ENCODE measurements at places on chromosomes 11 and 22. TPM values are rescaled to one million over a fixed set of nuclear protein-coding genes. Genes with fewer than 3 reads are reported as not detected.
A peak's percentile ranks its signal among the peaks of the same experiment; 100 is the strongest.

GRCh38 chr11:106585061-106585460, 433.2 kb downstream of the GUCY1A2 start:
- DNase-seq = no peak

- no peak for DNase-seq
Measured at GRCh38 chr11:6666302-6667183, 10.9 kb upstream of the DCHS1 start.

DNA sequence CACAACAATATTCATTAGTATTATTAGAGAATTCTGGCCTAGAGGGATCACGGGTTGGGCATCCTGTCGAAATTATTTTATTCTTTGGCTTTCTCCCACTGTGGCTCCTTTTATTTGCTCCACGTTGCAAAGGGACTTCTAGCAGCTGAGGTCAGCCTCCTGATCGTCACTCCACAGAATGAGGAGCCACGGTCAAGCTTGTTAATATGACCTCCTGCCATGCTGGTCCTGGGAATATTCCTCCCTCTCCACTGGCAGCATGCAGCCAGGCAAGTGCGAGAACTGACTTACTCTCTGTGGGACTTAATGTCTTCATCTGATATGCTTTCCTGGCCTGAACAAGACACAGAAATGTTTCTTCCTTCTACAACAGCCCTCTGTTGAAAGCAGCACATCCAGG, 20.9 kb downstream of the POU2AF3 start:
- no peak for DNase-seq

GRCh38 chr22:32827049-32827602, 25.6 kb downstream of the TIMP3 start:
- DNase-seq = no peak

- DNase-seq = no peak
Measured at GRCh38 chr22:20786048-20786447, 12.1 kb downstream of the SERPIND1 start.

The TRIM66 gene
- 13.6 TPM for total RNA-seq

GRCh38 chr22:42313804-42314581, 43.5 kb upstream of the TCF20 start:
- peak; percentile 27 for DNase-seq

GRCh38 chr22:40462195-40462984, 92.0 kb downstream of the SGSM3 start:
- DNase-seq = peak; percentile 22

- no peak for DNase-seq
Measured at GRCh38 chr22:47175151-47176025, 412.9 kb downstream of the TBC1D22A start.

Data from activated T-helper 2 cell treated with anti-CD3 and anti-CD28 coated beads, Interferon-gamma antibody, Interleukin-2, Interleukin-4, amounts not matched to agents 10 μg/mL and 5 μg/mL and 100 μg/mL, durations not matched to agents 14 hours and 24 hours and 36 hours (primary cell).